ENCODE measurements at places on chromosomes 11 and 22. TPM values are rescaled to one million over a fixed set of nuclear protein-coding genes. Genes with fewer than 3 reads are reported as not detected.

GRCh38 chr22:32896891-32897290 lies 95.4 kb downstream of the TIMP3 start:
- DNase-seq, result peak; percentile 69

DNA sequence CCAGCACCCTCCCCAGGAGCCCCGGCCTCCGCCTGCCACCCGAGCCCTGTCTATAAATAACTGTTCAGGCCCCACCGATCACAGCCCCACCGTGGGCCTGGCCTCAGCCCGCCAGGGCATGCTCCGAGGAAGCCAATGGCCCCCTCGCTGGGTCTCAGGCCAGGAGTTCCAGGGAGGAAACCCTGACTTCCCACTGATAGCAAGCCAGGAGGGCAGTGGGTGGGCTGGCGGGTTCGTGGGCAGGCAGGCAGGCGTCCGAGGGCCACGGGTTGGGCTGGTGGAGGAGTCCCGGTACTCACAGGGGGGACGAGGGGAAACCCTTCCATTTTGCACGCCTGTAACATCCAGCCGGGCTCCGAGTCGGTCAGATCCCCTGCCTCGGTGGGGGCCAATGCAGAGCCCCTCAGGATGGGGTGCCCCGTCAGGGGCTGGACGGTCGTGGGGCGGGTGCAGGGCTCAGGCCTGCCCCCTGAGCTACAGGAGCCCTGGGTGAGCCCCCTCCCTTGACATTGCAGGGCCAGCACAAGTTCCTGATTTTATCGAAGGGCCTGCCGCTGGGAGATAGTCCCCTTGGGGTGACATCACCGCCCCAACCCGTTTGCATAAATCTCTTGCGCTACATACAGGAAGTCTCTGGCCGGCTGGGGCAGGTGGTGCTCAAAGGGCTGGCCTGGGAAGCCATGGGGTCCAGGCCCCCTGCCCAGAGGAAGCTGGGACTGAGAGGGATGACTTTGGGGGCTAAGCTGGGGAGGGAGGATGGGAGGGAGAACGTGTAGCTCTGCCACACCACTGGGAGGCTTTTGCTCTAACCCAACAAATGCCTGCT lies at the start of gene SPI1:
SPI1 (minus strand) TSS at position 538 of the 826 bp plus-strand sequence; CDS start at position 344, 194 bp downstream.
- DNase-seq, result peak; percentile 86

GRCh38 chr11:79807506-79807905 lies 366.7 kb upstream of the TENM4 start:
- DNase-seq, result no peak

DNA sequence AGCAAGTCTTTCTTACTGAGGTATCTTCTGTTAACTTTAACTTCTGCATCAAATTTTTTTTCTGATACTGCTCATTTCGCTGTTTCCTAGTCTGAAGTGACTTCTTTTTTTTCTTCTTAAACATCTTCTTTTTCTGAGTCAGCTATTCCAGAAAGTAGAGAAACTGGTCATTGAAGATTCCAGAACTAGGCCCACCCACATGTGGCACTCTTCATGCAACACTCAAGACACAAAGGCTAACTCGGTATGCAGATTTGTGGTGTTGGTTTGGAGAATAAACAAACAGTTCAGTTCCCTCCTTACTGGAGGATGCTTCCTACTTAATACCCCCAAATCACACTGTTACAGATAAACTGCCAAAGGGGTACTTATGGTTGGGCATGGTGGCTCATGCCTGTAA lies 25.2 kb upstream of the MTCH2 start:
- no peak for DNase-seq

Gene CHADL
- total RNA-seq, result 3.4 TPM

Gene PRG3
- not detected for total RNA-seq

DNA sequence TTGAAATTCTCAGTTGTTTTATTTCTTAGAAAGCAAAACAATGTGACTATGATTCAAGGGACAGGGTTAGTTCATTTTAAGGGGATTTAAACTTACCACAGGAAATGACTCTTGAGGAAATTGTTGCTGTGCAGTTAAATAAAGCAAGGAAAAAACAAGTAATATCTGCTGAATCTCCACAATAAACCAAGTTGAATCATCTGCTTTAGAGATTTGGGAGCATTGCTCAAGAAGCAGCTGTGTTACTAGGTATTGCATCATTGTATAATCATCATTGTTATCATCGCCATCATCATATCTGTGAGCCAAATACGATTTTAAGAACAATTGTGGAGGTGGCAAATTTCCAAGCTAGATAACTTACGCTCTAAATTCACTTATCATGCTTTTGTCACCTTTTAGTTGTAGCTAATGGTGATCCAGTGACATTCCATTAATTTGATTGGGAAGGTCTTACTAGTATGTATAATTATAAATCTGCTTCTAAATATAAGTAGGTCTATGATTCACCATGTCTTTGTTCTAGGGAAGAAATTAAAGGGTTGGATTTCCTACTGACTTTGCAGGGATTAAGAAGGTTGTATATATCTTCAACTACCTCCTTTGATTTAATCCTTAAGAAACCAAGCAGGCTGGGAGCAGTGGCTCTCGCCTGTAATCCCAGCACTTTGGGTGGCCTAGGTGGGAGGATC lies 19.9 kb downstream of the MMP10 start:
- no peak for DNase-seq

DNA sequence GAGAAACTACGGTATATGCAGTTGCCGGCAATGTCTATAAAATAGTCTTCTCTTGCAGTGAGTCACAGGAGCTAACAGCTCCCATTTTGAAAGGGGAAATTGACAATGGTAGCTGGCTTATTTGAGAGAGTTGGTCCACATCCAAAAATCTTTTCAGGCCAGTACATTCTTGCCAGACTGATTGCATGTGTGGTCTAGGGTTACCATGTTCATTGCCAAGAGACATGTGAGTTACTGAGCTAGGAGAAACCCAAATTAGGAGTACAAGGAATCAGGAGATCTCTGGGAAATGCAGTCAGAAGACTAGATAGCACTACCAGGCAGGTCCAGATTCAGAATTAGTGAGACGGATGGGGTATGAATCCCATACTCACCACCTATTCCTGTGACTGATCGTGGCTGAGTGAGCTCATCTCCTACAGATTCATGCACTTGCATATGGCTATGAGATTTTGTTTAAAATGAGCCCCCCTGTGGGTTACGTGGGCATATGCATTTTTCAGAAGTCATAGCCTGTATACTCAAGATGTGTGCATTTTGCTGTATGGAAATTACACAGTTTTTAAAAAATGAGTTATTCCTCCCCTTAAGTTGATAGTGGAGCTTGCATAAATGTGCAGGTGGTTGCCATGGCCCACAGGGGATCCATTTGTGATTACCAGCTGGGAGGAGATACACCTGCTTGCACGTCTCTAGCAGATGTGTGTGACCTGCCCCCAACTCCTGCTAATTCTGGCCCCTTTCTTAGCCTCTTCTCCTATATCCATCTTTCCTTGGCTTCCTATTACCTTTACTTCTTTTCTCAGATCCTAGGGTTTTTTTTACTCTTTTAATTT lies 102.7 kb downstream of the COMMD9 start:
- no peak for DNase-seq

DNA sequence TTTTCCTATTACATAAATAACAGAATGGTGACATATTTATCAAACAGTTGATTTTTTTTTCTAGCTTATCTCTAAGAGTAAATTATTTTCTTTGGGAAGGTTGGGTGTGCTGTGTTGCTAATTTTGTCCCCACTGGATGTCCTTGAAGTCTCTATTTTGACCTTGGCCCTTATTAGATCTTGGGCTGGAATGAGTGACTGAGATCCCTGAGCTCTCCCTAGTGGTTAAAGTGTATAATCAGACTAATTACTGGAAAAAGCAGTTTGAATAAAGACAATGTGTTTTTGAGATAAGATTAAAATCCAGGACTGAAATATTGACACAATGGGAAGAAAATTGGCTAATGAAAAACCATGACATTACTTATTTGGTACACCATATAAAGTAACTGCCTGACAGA lies 56.1 kb downstream of the AASDHPPT start:
- no peak for DNase-seq

GRCh38 chr22:24442352-24442744 lies 14.9 kb downstream of the ADORA2A start:
- no peak for DNase-seq
